Neural progenitor cell (in vitro differentiated cells): ENCODE measurements at places on chromosomes 12 and 14.

GRCh38 chr12:128961308-128961902 is 108.1 kb downstream of the GLT1D1 start:
- DNase-seq, result no peak

- peak; percentile 94 for DNase-seq
These were observed at the start of gene SIRT4 for GRCh38 chr12:120301962-120302815. Gene SIRT4 (plus strand): TSS chr12:120302321. CDS start chr12:120303562, 1,241 bp downstream.

GRCh38 chr14:102928412-102929240 is 6.2 kb downstream of the AMN start:
- DNase-seq, result peak; percentile 91

- DNase-seq, result no peak
These were observed 220.6 kb downstream of the SYT1 start for GRCh38 chr12:79085106-79085682.

- no peak for DNase-seq
These were observed 40.9 kb downstream of the RERG start for GRCh38 chr12:15180325-15180724.

DNA sequence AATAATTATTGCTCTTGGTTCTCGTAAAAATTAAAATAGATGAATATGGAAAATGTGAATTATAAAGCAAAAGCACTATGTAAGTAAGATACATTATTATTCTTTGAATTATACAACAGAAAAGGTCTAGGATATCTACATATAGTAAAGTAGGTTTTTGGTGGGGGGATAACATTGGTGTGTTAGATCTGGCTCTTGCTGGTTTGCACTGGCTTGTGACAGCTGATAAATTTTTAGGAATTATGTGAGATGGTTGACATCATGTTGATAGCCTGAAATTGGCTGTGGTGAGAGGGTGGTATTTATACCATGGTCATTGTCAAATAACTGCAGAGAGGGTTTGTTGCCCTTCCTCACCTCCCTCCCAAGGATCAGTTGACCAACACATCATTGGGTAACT is 50.7 kb upstream of the BTG1 start:
- DNase-seq, result no peak

- DNase-seq, result no peak
These were observed 2.3 kb downstream of the A2M start for GRCh38 chr12:9113296-9113986.

GRCh38 chr12:2058837-2059236 is 6.0 kb downstream of the CACNA1C start:
- peak; percentile 15 for DNase-seq

DNA sequence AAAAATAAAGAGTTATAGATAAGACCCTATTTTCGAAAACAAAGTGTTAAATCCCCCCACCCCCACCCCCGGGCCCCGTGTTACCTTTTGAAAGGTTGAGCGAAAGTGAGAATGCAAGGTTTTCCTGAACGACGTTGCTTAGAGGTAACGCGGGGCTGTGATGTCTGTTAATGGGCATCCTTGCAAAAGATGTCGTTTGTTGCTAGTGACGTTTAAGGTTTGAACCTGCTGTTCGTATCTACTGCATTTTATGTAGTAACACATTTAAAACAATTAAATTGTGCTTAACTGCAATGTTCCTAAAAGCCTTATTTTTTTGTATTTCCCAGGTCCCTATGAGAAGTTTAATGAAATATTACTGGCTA is 1.2 kb downstream of the CPSF6 start:
- DNase-seq, result peak; percentile 7

DNA sequence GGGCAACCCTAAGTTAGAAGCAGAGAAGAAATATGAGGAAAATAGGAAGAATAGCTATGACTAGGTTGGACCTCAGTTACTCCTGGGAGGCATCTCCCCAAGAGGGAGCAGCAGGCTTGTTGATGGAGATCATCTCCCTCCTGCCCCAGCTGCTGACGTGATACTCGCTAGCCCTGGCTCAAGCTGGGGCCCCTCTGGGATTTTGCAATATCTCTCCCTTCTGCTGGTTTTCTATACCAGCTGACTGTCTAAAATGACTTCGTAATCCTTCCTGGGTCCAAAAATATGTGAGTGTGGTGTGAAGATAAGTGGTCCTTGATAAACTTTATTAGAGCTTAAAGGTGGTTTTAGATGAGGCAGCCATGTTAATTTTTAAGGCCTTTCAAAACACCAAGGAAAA is 4.5 kb upstream of the HECTD4 start:
- no peak for DNase-seq

DNA sequence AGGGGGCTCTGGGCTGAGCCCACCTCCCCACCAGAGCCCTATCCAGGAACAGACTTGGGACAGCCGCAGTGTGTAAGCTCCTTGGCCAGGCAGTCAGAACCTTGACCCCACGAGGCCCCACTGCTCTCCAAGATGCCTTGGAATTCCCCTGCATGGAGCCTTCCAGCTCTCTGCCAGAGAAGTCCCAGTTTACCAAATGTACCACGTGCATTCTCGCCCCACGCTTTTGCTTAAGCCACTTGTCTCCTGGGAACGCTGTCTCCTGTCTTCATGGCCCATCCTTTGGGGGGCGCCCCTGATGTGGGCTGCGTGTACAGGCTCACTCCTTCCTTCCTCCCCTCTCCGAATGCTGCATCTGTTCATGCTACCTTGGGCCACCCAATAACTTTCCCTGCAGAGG is 7.9 kb downstream of the FAIM2 start:
- no peak for DNase-seq

DNA sequence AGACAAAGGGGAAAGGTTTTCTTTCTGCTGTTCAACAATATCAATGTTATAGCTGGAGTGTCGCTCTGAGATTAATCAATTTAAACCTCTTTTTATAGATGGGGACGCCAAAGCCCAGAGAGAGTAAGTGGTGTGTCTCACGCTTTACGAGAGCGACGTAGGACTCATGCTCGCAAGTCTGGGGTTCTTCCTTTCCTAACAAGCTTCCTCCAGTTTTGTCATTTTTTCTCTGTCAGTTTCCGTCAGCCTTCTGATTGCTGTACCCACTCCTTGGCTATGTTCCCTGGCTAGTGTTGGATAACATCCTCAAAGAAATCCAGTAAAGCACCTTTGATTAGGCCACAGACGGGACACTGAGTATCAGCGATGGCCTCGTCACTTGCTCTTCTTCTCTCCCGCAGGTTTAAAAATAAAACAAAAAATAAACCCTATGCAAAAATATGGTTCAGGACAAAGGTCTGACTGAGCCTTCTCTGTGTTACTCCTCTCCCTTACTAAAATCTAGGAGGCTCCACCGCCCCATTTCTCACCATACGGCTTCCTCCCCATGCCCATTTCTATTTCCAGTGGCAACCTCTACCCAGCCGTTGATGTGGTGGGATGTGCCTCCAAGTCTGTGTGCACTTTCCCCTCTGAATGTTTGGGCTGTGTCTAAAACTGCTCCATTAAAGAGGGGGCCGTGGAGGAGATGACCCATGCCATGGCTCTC is 172.7 kb upstream of the PARP11 start:
- DNase-seq, result no peak

GRCh38 chr12:3492793-3493042 is 1.7 kb downstream of the PRMT8 start:
- no peak for DNase-seq

DNA sequence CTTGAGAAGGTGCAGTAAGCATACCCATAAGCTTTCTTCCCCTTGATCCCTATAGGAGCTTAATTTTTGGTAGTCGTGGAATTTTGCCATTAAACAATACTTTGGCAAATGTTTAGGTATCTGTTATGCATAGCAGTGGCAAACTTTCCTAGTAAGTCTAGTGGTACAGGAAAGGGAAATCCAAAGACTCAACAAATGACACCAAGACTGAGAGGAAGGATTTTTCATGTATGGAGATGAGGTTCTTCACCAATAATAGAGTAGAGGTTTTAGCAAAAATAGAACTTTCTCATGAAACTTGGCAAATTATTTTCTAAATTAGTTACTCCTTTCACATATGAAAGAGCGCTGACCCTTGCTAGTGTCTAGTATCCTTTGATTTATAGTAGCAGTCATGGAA is 2.8 kb downstream of the EID3 start:
- DNase-seq, result no peak

- DNase-seq, result no peak
These were observed 266.8 kb downstream of the ADAMTS20 start for GRCh38 chr12:43285159-43285598.

- DNase-seq, result peak; percentile 43
These were observed 867 bp downstream of the C12orf42 start for GRCh38 chr12:103494734-103495468.

GRCh38 chr14:25846246-25846645 is 751.6 kb downstream of the NOVA1 start:
- no peak for DNase-seq

- no peak for DNase-seq
These were observed 252.6 kb upstream of the PRKD1 start for GRCh38 chr14:30180219-30180618.

- no peak for DNase-seq
These were observed 159.7 kb upstream of the NTF3 start for GRCh38 chr12:5272018-5272785.

DNA sequence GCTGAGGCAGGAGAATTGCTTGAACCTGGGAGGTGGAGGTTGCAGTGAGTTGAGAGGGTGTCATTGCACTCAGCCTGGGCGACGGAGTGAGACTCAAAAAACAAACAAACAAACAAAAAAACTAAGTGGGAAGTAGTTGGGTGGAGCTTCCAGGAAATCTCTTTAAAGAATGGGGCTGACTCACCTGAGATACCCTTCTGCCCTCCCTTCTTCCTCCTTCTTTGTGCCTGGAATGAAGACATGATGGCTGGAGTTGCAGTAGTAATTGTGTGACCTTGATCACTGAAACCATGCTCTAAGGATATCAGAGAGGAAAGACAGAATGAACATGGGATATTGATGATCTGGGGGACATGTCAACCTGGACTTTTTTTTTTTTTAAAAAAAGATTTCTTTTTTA is 87.6 kb upstream of the MED13L start:
- DNase-seq, result no peak

- DNase-seq, result peak; percentile 79
These were observed 421.7 kb downstream of the VRK1 start for GRCh38 chr14:97218691-97219430.

DNA sequence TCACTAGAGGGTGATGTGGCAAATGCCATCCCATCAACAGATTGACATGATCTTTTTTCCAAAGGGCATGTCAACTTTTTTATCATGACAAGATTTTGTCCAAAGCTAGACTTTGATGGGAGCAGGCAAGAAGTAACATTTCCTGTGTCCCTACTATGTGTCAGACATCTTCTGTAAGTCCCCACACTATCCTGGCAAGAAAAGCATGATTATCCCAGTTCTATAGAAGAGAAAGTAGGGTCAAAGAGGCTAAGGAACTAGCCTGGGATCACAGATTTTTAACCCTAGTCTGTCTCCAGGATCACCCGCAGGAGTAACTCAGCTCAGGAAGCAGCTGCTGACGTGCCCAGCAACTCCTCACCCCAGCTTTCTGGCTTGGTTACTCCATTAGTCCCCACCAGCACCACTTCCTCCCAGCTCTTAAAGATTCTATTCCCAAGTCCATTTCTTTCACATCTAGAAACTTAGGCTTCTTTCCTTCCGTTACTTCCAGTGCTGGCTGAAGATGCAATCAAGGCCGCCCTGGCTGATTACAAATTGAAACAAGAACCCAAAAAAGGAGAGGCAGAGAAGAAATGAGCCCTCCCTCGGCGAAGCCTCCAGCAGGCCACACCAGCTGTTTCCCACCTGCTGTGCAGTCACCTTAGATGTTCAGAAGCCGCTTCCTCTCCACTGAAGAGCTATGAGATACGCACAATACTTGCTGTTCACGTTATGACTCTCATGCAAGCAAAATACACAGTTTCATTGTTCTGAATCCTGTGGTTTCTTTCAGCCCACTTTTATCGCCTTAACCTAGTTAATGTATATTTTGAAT is 6.2 kb downstream of the ISCU start:
- no peak for DNase-seq

DNA sequence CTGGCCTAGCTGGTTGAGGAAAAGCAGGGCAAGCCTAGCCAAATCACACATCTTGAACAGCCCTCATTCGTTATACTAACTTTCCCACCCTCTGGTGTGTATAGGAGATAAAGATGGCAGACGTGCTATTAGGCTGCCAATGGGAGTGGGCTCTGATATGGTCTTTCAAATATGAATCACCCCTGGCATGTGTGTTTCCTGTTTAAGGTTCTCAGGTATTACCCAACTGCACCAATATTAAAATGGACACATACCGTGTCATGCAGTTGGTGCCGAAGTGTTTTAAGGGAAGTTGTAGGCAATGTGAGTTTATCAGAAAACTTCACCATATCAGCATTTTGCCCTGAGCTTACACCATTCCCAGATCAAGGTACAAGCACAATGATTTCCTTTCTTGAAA is 33.4 kb downstream of the CHST11 start:
- DNase-seq, result no peak

DNA sequence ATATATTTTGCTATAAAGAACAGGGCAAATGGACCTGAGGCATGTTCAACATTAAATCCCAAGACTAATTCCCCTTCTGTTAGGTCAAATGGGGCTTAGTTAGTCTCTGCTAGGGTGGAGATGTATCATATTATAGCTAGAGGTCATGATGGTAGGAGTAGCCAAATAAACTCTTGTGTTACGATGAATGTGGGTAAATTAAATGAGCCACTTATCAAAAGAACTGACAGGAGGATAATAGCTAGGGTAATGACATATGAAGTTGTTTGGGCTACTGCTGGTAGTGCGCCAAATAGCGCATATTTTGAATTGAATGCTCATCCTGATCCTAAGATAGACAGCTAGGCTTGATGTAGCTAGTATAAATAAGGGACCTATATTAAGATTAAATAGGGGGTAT is 445.0 kb downstream of the GXYLT1 start:
- no peak for DNase-seq

- peak; percentile 95 for DNase-seq
These were observed 5.3 kb upstream of the ACACB start for GRCh38 chr12:109110988-109111495.

DNA sequence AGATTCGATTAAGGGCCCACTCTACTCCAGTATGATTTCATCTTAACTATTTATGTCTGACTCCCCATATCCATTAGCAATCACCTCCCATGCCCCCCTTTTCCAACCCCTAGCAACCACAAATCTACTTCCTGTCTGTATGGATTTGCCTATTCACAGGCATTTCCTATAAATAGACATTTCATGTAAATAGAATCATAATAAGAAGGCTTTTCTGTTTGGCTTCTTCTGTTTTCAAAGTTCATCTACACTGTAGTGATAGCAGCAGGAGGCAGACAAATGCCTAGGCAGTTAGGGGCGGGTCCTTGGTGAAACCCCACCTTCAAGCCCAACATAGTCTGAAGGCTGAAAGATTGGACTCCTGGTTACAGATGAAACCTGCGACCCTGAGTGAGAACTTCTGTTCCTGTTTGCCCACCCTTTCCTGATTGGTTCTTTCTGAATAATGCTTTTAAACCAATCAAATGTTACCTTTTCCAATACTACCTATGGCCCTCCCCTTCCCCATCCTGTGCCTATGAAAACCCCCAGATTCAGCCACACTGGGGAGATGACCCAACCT is 62.1 kb upstream of the HECTD1 start:
- no peak for DNase-seq

GRCh38 chr12:31119192-31119802 is 45.6 kb downstream of the DDX11 start:
- peak; percentile 48 for DNase-seq

GRCh38 chr14:63652406-63652805 is 10.7 kb upstream of the WDR89 start:
- no peak for DNase-seq

GRCh38 chr14:53538316-53538881 is 385.3 kb upstream of the DDHD1 start:
- DNase-seq, result no peak
